Panc1 (cell line): ENCODE measurements at places on chromosomes 5 and 9.

DNA sequence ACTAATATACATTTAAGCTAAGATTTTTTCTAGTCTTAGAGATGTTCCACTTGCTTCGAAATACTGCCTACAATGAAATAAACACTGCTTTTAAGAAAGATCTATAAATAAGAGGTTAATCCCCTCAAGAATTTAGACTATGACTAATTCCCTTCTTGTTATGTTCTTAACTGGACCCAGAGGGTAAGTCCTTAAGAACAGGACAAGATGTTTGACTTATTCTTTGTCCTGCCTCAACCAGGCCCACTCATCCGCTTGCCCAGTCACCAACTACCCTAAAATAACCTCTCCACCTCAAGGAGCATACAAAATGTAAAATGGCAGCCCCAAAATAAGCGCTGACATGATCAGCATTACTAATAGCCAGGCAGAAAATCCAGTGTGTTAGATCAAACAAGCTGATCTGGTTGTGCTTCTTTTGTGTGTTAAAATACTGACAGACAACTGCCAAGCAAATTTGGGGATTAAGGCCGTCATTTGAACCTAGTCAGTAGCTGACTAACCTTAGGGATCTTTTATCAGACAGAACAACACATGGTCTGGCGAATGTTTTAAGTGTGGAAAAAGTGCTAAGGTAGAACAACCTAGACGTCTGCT is 93.7 kb upstream of the SMC5 start:
- DNase-seq: no peak

- no peak for DNase-seq
Measured at GRCh38 chr9:129489838-129490582, 130.9 kb downstream of the C9orf50 start.

- no peak for DNase-seq
Measured at GRCh38 chr5:147611483-147611882, 101.6 kb upstream of the DPYSL3 start.

GRCh38 chr5:173237143-173237874 is 2.3 kb upstream of the NKX2-5 start:
- DNase-seq: no peak

- no peak for DNase-seq
Measured at GRCh38 chr5:147504011-147504410, 5.9 kb downstream of the DPYSL3 start.

- DNase-seq: no peak
Measured at GRCh38 chr9:91207729-91208418, 153.8 kb downstream of the AUH start.

DNA sequence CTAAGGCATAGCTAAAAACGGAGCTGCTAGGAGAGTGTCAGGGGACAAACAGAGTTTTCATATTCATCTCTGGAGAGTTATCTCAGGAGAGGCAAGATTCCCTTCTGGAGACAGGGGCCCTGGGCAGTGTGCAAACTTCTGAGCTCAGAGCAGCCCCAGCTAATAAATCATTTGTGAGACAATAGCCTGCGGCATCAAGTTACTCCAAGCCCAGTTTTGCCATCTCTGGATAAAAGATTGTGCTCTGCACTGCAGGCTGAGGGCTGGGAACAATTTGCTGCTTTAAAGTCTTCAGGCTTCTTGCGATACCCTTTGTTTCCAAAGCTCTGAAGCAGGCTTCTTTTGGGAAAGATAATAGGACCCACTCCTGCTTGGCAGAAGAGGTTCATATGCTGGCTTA is 164.3 kb upstream of the BRINP1 start:
- DNase-seq: no peak

- no peak for DNase-seq
Measured at GRCh38 chr9:105932276-105932675, 237.9 kb downstream of the TMEM38B start.

GRCh38 chr9:114953959-114954358 is 23.6 kb upstream of the TNFSF8 start:
- no peak for DNase-seq

DNA sequence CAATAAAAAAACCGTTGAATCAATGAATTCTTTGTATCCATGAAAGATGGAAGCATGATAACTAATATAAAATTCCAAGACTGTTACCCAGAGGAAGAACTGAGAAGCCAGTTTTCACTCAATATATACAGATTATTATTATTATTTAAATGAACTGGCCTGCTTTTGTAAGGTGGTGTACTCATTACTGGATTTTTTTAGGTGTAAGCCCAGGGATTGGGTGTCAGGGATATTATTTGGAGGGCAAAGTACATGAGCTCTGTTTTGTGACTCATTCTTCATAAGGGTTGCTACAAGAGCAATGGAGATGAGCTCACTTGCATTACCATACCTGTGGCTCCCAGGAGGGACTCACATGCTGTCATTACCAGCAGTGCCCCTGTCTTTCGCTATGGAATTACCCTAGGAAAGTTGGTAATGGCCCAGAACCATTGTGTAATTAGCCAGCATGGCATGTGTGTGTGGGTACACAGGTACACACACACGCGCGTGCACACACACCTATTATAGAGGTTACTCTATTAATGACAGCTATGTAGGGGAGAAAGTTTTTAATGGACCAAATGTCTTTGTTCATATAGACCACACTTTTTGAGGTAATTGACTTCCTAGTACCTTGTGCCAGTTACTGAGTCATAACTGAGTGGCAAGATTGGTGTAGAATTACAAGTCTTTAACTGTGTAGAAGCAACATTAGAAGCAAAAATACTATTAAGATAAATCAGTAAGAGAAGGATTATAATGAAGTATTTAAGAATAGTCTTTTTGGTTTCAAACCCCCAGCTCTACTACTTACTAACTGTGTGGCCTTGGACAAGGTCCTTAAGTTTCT is 143.4 kb downstream of the GDNF start:
- peak; percentile 30 for DNase-seq

- no peak for DNase-seq
Measured at GRCh38 chr5:74952406-74952805, 86.2 kb upstream of the FAM169A start.

DNA sequence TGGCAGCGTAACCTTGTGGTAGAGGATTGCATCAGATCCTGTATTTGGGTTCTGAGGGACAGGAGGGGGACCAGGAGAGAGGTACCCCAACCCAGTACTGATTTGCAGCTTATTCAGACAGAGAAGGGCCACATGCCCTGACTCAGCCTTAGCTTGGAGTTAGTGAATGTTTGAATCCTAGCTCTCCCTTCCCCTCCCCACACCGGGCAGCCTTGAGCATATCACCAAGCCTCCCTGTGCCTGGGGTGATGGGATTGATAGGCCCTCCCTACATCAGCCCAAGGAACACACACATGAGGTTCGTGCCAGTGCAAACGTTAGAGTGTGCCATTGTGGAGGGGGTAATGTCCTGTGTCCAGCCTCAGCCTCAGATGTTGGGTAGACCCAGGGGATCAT is 71.9 kb downstream of the AMBP start:
- DNase-seq: no peak

DNA sequence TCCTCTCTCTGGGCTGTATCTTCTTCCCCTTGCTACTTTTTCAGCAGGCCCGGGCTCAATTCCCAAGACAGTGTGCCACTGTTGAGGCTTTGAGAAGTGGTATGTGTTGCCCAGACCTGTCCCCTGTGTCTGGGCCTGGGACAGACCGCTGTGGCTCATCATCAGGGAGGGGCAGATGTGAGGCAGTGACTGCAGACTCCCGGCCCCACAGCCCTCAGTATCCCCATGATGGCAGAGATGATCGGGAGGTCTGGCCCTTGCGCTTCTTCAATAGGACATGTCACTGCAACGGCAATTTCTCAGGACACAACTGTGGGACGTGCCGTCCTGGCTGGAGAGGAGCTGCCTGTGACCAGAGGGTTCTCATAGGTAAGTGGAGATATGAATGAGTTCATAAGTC is 828 bp downstream of the TYRP1 start:
- no peak for DNase-seq

DNA sequence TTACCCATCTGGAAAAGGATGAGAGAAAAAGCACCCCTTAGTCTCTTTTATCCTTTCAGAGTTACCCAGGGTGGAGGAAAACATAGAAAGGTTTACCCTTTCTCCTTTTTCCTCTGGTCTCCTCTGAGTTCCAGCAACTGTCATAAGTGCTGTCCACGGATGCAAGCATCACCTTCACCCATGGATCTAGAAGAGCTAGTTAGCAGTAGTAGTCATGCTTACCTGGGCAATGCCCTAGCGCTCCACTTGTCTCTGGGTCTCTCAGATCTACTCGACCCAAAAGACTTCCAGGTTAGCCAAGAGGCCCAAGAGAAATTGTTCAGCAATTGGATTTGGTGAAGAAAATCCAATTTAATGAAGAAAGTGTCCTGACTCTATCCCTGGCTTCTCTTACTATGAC is 656.2 kb upstream of the PTPRD start:
- DNase-seq: no peak
